ENCODE measurements at places on chromosomes 12 and 14.

DNA sequence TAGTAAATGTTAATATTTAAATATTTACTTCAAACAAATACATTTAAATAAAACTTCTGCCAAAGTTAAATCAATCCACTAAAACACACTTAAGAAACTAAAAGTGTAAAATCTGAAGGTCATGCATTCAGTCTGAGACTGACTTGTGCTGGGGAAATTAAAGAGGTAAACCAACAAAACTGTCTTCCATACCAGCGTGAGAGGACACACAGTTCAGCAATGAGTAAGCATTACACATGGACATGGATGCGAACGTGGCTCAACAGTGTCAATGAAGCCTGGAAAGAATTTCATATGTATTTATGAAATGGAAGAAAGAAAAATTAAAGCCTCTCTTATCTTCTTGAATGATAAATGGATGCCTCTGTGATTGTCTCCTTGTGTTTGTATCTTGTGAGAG, 1052.3 kb downstream of the AACS start:
- no peak for DNase-seq

DNA sequence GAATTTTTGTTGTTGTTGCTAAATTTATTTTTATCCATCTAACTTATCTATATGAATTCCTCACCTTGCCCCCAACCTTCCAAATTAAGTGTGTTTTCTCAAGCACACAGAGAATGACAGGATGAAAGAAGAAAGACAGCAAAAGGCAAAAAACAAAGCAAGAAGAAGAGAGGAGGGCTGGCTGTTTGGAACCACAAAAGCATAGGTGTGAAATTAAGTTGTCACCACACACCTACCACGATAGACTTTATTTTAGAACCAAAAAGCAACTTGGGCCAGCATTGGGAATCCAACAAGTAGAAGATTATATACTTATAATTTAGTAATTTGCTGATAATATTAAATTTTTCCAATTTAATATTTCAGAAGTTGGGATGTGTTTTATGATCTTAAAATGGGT, 58.7 kb upstream of the REP15 start:
- peak; percentile 30 for DNase-seq

DNA sequence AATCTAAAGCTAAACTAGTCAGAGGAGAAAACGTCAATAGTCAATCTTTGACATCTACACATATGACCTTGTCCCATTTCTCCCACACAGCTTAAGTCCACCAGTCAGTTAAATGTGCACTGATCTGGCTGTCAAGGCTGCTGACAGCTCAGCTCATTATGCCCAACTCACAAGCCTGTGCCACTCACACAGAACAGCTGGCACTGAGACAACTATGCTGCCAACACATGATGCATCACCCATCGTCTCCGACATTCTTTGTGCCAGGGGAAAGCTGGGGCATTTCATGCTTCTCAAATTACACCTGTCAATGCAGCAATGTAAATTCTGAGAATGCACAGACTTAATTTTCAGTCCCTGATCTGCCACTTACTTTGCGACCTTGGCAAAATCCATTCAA, 25.3 kb downstream of the GNS start:
- no peak for DNase-seq

DNA sequence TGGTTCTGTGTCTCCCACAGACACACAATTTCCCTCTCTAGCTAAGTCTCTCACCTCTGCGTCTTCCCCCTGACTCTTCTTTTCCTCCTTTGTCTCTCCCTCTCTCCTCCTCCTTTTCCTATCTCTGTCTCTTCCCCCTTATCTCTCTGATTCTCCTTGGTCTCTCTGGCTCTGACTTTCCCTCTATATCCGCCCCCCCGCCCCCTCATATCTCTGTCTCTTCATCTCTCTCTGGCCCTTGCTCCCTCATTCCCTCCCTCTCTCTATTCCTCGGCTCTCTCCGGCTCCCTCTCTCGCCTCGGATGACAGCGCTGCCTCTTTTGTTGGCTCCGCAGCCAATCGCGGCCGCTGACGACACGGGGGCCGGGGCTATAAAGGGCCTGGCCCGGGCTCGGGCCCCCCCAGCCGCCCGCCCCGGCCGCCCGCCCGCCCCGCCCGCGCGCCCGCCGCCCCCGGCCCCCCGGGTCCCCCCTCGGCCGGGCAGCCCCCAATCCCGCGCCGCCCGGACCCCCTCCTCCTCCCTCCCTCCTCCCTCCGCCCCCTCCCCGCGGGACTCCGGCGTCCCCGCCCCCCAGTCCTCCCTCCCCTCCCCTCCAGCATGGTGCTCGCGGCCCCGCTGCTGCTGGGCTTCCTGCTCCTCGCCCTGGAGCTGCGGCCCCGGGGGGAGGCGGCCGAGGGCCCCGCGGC, at the start of gene GDF11:
TSS of gene GDF11 (plus strand) at position 404 of the 687 bp plus-strand sequence. CDS start at position 599, 195 bp downstream.
- peak; percentile 79 for DNase-seq

GRCh38 chr12:55906056-55906455, 21.6 kb downstream of the PYM1 start:
- DNase-seq: no peak

DNA sequence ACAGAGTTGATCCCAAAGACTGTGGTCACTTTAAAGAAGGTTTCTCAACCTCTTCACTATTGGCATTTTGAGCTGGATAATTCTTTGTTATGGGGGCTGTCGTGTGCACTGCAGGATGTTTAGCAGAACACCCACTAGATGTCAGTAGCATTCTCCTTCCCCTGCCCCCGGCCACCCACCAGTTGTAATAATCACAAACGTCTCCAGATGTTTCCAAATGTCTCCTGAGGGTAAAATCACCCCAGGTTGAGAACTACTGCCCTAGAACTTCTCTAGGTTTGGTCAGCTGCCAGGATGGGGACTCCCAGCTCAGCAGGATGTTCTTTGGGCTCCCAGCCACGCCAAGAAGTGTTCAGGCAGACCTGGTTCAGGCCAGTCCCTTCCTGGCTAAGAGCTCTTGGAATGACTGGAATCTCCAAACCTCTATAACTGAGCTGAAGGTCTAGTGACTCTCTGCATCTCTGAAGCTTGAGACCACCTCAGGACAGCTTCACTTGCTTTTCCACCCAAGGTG, 12.5 kb upstream of the AJUBA start:
- DNase-seq: peak; percentile 56

GRCh38 chr12:8678661-8679111, 16.1 kb upstream of the MFAP5 start:
- DNase-seq: no peak

- DNase-seq: peak; percentile 50
These were observed 200.3 kb upstream of the CAND1 start for GRCh38 chr12:67068761-67069450.

DNA sequence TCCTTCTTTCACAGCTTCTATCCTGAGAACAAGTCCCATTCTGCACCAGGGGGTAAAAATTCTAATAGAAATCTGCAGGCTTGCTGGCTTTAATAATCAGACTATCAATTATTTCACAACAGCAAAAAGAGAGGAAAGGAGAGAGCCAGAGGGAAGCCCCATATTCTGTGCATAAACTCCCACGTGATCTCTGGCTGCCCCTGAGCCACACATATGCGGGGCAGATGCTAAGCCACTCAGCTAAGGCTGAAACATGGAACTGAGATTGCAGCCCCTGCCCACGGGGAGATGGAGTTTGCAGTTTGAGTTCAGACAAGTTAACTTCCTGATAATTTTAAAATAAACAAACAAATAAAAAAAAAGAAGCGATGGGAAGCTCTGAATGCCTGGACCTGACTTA, 254.4 kb upstream of the CCDC196 start:
- DNase-seq: no peak

GRCh38 chr14:61145034-61145902, 135.9 kb downstream of the TMEM30B start:
- DNase-seq: no peak

DNA sequence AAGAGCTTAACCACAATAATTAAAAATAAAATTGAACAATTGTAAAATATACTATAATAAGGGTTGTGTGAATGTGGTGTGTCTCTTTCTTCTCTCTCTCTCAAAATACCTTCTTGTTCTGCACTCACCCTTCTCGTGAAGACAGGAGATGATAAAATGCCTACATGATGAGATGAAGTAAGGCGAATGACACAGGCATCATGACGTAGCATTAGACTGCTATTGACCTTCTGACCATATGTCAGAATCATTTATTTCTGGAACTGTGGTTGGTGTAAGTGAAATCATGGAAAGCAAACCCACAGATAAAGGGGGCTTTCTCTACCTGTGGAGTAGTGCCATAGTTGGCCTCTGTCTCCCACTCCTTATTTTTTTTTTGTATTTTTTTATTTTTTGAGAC, 37.8 kb upstream of the NUAK1 start:
- DNase-seq: no peak

GRCh38 chr14:72444701-72445100, 449.2 kb downstream of the DPF3 start:
- no peak for DNase-seq

DNA sequence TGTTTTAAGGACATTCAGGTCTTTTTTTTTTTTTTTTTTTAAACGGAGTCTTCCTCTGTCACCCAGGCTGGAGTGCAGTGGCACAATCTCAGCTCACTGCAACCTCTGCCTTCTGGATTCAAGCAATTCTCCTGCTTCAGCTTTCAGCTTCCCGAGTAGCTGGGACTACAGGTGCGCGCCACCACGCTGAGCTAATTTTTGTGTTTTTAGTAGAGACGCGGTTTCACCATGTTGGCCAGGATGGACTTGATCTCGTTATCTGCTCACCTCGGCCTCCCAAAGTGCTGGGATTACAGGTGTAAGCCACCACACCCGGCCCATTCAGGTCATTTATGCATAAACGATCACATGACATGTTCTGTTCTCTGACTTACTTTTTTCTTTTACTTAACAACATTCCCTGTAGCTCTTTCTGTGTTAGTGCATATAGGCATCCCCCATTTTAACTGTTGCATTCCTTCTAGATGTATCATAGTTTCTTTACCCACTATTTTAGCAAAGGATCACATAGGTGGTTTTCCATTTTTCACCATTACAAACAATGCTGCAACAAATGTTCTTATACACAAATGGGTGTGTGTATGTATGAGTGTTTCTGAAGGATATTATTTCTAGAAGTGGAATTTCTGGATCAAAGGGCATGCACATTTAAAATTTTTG, 74.2 kb downstream of the ARF6 start:
- no peak for DNase-seq

GRCh38 chr12:93144109-93144508, 215.0 kb upstream of the EEA1 start:
- DNase-seq: no peak

GRCh38 chr14:100304825-100305323, 1.4 kb downstream of the SLC25A29 start:
- no peak for DNase-seq

GRCh38 chr12:76265424-76266180, 82.6 kb downstream of the BBS10 start:
- DNase-seq: no peak

GRCh38 chr14:51293149-51293911, 53.3 kb downstream of the TMX1 start:
- DNase-seq: no peak

DNA sequence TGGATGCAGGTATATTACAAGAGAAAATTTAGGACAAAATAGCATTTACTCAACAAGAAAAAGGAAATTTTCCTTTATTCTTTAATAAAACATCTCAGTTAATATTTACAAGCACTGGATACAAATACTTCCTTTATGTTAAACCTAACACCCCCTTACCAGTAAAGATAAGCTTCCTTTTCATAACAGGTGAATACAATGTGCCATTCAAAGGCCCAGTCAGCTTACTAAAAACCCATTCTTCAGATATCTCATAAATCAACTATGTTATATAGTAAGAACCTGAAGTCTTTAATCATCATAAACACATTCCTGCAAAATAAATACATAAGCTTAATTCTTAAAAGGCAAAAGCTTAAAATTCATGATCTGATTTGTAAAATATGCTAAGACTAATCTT, 52.6 kb downstream of the LRP6 start:
- no peak for DNase-seq

- no peak for DNase-seq
These were observed 73.2 kb downstream of the SETD3 start for GRCh38 chr14:99407416-99407815.

DNA sequence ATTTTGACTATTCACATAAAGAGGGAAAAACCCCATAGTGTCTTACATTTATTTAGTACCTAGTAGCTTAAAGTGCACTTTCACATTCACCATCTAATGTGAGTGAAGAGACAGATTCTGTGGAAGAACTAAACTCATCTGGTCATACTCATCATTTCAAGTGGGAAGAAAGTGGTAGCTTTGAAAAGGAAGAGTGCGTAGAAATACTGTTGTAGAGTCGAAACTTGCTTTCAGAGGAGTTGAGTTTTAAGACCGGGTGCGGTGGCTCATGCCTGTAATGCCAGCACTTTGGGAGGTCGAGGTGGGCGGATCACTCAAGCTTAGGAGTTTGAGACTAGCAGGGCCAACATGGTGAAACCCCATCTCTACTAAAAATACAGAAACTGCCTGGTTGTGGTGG, 222.2 kb downstream of the ERC1 start:
- DNase-seq: no peak

DNA sequence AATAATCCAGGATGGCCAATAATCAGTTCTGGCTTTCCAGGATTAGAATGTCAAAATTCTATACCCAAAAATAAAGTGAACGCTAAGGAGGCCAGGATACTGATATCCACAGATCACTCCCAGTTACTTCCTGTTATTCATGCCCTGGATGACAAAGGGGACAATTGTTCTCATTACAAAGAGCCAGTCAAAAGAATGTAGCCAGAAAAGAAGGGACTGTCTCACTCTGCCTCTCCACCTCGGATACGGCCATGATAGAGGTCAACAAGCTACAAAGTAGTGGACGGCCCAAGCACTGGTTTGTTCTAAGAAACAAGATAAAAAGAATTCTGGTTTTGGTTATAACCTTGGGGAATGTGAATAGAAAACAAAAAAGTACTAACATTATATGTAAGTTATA, 116.1 kb upstream of the ATF7IP start:
- no peak for DNase-seq

GRCh38 chr14:22505309-22505696, 83.7 kb downstream of the DAD1 start:
- DNase-seq: no peak

GRCh38 chr14:99169776-99170356, 102.1 kb downstream of the BCL11B start:
- DNase-seq: no peak

DNA sequence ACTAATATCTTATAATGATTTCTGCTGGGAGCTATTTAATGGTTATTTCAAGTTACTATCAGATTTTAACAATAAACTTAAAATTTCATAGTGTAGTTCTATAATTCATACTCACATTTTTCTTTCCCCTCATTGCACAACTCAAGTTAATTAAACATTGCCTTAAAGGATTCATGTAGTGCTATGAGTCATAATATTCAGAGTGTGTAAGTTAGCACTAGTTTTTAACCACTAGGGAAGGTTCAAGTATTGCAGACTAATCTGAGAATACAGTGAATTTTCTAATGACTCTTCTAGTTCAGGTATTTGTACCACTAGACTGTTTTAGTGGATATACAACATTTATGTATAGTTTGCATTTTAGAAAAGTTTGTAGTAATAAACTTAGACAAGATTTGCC, 49.9 kb downstream of the FOXA1 start:
- no peak for DNase-seq

- no peak for DNase-seq
These were observed 36.6 kb downstream of the KRT76 start for GRCh38 chr12:52740584-52740983.

DNA sequence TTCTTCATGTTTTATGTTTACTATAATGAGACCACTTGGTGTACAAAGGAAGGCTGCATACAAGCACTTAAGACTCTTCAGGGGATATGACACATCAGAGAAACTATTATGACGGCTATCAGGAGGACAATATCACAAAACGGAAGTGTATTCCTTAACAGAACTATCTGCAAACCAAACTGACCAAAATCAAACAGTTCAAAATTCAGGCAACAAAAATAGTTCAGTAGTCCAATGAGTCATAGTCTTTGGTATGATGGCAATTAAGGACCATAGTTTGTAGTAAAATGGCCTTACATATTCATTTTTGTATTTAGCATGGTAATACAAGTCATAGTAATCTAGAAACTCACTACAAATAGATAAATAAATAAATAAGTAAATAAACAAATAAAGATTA, 1638.7 kb upstream of the SEL1L start:
- DNase-seq: no peak
